KBM-7 (cell line): ENCODE measurements at places on chromosomes 16 and 17.

- no peak for DNase-seq
Measured at GRCh38 chr17:46803544-46803943, 14.9 kb downstream of the WNT3 start.

DNA sequence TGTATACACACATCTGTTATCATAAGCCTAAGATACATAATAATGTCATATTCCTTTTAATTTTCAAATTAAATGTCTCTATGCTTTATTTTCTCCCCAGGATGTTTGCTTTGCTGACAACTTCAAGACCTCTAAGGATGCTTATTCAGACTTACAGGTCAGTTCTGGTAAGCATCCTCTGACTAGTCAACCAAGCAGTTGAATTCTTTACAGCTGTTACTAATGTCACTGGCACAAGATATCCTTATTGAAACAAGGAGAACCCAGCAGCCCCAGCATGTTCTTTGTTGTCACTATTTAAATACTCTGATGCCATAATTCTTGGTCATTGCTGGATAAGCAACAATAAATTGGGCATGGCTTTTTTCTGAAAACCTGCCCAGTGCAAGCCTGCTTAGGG is 232.3 kb upstream of the PMFBP1 start:
- no peak for DNase-seq

DNA sequence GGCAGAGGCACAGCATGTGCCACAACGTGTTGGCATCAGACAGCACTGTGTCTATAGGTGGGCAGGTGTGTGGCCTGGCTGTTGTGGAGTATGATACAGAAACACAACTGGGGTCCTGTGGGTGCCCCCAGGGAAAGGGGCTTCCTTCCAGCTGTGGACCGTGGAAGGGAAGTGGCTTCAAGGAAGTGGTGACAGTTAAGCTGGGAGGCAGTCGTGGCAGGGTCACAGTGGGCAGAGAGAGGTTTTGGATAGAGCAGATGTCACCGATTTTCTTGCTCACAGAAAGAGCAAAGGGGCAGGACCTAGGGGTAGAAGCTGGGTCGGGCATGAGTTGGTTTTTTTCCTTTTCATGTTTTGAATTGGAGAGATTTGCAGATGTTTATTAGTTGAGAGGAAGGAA is 11.2 kb upstream of the ORAI3 start:
- no peak for DNase-seq

DNA sequence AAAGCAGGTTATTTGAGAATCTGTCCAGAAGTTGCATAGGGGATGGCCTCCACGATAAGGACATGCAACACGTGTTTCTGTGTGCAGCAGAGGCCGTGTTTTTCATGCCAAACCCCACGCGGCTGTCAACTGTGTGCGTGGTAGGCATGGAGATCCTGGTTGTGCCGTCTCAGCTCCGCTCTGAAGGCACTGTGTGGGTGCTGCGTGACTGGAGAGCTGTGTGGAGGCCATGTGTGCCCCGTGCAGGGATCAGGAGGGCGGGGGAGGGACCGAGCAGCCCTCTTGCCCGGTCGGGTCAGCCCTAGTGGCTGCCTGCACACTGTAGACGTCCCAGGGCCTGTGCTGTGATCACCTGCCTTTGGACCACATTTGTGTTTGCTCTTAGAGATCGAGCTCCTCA is 74.5 kb downstream of the SEC14L1 start:
- DNase-seq, result no peak

GRCh38 chr17:44389281-44389680 is at the start of gene ITGA2B:
Gene ITGA2B (minus strand): TSS chr17:44389649. CDS start chr17:44389473, 176 bp downstream.
- no peak for DNase-seq
